Frontal cortex (tissue), 4 donors: ENCODE measurements at places on chromosomes 5 and 9.

DNA sequence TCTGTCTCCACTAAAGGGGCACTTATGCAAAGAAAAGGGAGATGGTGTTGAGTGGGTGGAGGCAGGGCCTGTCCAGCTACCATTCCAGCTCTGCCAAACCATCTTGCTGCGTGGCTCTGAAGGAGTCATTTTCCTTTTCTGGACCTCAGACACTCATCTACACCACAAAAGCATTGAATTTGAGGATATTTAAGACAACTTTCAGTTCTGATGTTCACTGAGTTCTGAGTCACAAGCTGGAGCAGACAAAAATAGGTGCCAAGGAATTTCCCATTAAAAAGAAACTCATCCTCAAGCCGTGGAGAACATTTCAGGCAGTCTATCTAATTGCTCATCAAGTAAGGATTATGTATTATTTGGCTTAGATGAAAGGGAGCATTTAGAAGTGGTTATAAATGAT lies 195.0 kb upstream of the TBC1D2 start:
- DNase-seq, result no peak

DNA sequence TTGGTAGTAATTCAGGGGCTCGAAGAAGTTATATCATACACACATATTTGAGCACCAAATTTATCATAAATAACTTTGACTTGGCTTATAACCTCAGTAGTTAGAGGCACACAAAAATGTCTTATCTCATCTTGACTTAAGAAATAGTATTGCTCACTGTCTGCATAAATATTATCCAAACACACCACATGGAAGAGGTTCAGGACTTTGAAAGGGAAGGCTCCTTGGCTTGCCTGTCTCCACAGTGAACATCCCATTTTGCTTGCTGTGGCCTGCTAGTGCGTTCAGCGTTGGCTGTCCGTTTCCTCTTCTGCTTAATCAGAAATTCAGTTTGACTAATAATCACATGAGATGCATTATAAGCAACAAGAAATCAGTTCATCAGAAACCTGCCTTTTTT lies 13.9 kb downstream of the GRXCR2 start:
- no peak for DNase-seq

GRCh38 chr5:177111720-177112394 lies 21.7 kb upstream of the NSD1 start:
- DNase-seq, result peak; percentile 71

GRCh38 chr9:105205787-105206495 lies 38.5 kb upstream of the SLC44A1 start:
- DNase-seq, result no peak

GRCh38 chr5:66595756-66596635 lies at the start of gene MAST4:
Gene MAST4 (plus strand): TSS chr5:66596393. CDS start chr5:66596656, 263 bp downstream.
- DNase-seq, result peak; percentile 84

DNA sequence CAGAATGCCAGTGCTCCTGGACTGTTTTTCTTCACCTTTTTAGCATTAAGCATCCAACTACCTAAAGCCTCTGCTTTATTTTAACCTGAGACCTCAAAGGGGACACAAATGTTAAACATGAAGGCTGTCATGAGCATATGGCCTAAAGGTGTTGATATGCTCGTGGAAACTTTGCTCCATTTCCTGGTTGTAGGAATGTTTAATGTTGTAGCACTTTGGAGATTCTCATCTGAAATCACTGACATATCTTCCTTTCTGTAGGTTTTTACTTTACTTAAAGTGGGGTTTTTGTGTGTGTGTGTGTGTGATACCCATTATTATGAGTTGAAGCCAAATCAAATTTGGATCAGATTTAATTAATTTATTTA lies 37.0 kb downstream of the HABP4 start:
- DNase-seq, result no peak

- no peak for DNase-seq
These were observed 77.0 kb upstream of the PITX1 start for GRCh38 chr5:135110785-135111596.

DNA sequence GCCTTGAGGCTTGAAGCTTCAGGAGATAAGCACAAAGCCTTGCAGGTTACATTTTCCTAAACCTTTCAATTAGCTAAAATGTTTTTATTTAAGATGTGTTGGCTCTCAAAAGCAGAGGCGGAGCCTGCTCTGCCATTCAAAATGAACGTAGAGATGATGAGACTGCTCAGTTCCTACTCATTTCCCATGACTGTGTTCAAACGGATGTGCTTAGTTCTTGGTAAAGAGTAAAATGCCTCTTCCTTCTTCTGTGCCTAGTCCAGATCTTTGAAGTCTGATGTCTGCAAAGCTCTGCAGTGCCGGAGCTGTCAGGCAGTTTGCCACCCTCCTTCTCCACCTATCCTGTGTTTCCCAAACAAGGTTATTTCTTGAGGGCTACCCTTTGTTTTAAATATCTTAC lies 46.3 kb upstream of the ADAMTSL1 start:
- DNase-seq, result no peak

DNA sequence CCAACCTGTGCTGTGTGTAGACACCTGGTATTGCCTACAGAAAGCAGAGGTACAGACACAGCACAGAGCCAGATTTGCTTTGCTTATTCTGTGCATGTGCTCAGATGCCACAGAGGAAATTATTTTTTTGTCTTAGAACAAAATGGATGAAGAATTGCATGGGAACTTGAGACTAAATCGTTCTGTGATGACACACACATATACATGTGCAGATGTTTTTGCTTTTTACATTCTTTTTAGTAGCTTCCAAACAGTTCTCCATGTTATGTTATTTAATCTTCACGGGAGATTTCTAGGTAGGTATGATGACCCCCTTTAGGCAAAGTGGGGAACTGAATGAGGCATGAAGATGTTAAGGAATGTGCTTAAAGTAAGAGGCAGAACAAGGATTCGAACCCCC lies 221.5 kb upstream of the PANK3 start:
- DNase-seq, result no peak

- no peak for DNase-seq
These were observed 850.6 kb upstream of the WWC1 start for GRCh38 chr5:167440846-167441245.
